ENCODE measurements at places on chromosomes 3 and 15.

- peak; percentile 40 for DNase-seq
Measured at GRCh38 chr3:33184863-33185262, 33.7 kb downstream of the SUSD5 start.

DNA sequence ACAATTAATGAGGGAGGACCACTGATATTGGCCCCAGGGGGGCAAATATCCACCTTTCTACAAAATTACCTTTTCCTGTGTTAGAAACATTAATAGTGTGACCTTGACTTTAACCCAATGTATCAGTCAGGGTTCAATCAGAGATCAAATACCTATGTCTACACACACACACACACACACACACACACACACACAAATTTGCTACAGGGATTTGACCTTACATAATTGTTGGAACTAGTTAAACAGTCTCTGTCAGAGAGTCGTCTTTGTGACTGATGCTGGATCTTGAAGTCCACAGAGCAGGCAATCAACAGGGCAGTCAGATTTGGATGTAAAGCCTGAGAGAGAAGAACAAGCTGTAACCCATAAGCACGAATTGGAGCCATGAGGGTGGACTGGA lies 32.5 kb downstream of the TM4SF4 start:
- no peak for DNase-seq

- no peak for DNase-seq
Measured at GRCh38 chr15:88470625-88471372, 3.3 kb downstream of the MRPS11 start.

GRCh38 chr15:90013503-90013937 lies 12.4 kb downstream of the ZNF710 start:
- DNase-seq: no peak

GRCh38 chr15:89023311-89023961 lies 64.8 kb upstream of the ABHD2 start:
- peak; percentile 58 for DNase-seq

- DNase-seq: no peak
Measured at GRCh38 chr3:123447749-123448517, 957 bp downstream of the ADCY5 start.

GRCh38 chr15:96330064-96330449 lies 443 bp upstream of the NR2F2 start:
- peak; percentile 80 for DNase-seq

GRCh38 chr3:140911822-140912221 lies 29.8 kb upstream of the SLC25A36 start:
- no peak for DNase-seq

GRCh38 chr15:66293419-66294156 lies at the start of gene DIS3L:
Gene DIS3L, plus strand, starts transcription at chr15:66293568. Its CDS starts 29 bp downstream, at chr15:66293597.
- peak; percentile 31 for DNase-seq

DNA sequence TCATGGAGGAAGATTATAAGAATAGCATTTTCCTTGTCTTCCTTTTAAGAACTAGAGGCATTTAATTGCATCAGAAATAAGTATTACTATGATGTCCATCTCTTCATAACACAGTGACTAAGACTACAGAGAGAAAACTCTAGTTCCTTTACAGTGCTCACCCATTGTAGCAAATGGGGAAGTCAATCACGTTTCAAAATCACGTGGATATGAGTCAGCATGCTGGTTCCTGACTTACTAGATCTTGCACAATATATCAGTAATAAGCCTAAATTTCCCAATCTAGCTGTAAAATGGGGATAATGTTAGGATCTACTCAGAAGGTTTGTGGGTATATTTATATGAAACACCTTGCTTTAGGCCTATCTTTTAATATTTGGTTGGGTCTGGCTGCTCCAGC lies 254.8 kb upstream of the EOMES start:
- peak; percentile 1 for DNase-seq

GRCh38 chr3:64651303-64651702 lies 36.5 kb downstream of the ADAMTS9 start:
- DNase-seq: no peak

DNA sequence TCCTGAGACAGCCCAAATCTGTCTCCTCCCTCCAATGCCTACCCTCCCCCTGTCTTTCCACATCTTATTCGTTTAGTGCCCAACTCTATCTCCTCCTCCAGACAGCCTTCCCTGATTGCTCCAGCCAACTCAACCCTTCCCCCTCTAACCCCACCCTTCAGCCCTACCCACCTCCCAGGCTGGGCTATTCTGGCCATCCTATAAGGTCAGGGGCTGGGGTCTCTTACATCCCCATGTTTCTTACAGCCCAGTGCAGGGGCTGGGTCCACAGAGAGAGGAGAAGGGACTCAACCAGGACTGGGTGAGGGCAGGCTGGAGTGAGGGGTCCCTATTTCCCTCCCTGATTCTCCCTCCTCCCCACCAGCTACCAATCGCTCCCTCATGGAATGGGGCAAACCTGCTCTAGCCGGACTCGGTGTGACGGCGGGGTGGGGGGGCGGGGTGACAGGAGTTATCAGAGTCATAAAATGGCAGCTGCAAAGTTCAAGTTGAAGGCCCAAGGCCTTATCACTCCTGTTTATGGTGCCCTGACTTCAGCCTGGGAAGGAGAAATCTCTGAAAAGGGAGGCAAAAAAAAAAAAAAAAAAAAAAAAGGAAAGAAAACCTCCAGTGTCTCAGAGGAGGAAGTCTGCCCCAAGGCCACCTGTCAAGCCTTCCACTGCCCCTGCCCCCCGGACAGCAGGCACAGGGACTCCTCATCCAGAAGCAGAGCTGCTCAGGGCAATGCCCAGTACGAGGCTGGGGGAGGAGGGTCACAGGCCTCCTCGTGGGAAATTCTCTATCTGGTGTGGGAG lies 2.1 kb downstream of the VIPR1 start:
- DNase-seq: no peak

DNA sequence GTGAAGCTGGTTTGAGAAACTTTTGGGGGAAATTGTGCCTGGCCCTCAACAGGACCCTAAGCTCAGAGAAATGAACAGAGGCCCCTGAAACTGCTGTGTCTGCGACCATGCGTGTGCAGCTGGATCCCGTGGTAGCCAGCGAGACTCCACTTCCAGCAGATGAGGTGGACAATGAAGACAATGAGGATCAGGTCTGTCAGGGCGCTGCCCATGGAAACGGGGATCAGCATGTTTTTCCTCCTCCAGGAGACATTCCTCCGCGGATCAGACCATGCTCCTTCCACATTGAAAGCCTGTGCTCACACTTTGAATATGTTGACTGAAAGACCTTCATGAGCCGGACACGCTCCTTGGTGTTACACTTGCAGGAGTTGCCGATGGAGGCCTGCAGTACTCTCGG lies 1439.8 kb upstream of the ALCAM start:
- no peak for DNase-seq

- peak; percentile 61 for DNase-seq
Measured at GRCh38 chr3:47899495-47900108, 96.7 kb downstream of the DHX30 start.

DNA sequence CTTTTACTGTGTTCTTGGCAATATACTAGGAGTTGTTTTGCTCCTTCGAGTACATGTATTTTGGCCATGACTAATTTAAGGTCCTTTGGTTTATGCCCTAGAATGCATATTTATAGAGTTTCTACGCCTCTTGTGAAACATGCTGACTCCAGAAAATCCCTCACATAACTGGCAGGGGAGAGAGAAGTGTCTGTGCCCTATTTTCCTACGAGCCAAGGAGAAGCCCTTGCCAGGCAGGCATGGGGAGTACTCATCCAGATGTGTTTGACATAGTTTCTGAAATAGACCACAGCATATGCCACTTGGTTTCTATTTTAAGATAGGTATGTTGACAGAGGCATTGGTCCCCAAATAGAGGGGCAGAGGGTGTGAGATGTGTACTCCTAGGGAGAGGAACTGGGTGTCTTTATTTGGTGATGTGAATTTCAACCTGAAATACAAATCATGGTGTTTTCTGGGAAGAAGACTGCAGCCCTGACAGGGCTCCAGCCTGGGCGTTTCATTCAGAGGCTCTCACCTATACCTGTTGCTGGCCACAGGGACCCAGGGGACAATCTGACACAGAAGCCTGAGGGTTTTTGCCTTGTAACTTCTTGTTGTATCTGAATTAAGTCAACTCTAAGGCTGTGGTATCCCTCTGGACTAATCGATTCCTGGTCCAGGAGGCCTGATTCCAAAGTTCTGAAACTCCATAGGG lies 267.8 kb upstream of the C2CD4B start:
- DNase-seq: peak; percentile 56

DNA sequence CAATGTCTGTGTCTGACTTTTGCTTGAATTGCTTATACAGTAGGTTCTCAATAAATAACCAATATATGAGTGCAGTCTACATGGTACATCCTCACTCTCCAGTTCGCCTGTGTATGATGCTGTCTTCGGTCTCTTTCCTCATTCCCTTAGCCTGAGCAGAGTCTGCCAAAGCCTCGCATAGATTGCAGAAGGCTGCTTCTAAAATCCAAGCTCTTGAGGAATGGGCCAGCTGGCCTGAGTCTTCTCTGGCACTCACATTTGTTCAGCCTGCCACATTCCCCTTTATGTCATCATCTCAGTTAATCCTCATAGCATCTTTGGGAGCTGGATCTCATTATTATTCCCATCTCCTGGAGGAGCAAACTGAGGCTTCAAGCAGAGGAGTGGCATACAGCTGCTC lies 27.2 kb upstream of the ADAMTS7 start:
- peak; percentile 19 for DNase-seq

DNA sequence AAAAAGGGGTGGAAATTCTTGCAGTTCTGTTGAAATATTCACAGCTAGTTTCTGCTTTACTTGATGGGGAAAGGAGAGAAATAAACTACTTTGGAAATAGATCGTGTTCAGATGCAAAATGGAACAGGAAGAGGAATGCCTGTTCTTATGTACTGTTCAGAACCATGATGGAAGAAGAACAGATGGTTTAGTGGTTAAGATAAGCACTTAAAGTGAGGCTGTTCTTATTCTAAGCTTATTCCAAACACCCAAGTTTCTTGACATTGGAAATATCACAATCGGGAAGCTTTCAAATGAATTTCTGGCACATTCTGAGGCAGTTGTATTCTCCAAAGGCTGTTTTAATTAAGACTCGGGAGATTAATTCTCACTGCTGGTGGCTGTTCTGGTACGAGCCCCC lies 228.5 kb downstream of the LSAMP start:
- no peak for DNase-seq

GRCh38 chr3:38054499-38055001 lies 15.5 kb downstream of the DLEC1 start:
- no peak for DNase-seq

DNA sequence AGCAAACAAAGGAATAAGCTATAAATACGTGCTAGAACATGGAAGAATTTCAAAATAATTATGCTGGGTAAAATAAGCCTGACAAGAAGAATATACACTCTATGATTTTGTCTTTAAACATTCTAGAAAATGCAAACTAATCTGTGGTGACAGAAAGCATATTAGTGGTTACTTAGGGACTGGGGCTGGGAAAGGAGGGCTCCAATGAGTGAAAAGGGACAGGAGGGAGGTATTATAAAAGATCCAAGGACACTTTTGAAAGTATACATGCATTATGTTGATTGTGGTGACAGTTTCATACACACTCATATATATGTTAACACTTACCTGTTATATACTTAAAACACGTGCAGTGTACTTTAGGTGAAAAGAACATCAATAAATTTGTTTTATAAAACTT lies 23.0 kb downstream of the MYH15 start:
- no peak for DNase-seq

- no peak for DNase-seq
Measured at GRCh38 chr15:65761210-65761926, 30.7 kb downstream of the DENND4A start.

GRCh38 chr3:193890016-193890897 lies 245.7 kb upstream of the HES1 start:
- no peak for DNase-seq

DNA sequence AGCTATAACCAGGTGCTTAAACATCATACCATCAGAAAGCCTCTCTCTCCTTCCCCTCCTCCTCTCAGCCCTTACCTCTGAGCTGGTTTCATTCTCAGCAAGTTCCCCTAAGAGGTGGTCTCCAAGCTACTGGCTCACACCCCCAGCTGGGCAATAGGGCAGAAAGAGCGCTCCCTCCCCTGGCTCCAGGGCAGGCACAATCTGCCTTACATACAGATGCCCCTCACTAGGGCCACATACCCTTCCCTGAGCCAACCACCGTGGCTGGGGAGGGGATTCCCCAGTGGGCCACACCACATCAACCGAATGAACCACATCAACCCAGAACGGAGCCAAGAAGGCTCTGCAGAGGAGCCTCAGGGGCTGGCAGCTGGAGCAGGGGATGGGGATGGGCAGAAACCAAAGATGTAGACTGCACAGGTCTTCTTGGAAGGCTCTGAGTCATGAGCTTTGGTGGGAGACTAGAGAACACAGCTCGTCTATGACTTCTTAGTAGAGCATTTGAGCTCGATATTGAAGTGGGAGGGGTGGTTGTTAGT lies 4.6 kb upstream of the FBLN2 start:
- peak; percentile 86 for DNase-seq

- DNase-seq: no peak
Measured at GRCh38 chr3:127222163-127222562, 29.2 kb downstream of the PRR23E start.

DNA sequence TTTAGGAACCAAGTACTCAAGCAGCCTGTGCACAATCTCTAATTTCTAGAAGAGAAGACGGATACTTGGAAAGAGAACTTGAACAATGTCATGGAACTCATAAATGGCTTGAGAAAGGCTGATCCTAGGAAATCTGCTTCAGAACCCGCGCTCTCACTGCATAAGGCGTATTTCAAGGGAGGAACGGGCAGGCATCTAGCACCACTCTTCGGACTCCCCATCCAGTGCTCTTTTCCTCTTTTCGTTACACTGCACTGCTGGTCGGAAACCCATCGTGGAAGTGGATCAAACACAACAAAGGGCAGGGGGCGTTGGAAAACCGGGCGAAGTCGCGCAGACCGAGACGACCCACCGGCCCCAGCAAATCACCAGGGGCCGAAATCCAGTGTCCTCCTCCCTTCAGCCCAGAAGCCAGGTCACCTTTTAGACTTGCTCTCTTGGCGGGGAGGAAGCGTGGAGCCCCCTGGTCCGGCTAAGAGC lies 539 bp upstream of the TLNRD1 start:
- peak; percentile 20 for DNase-seq

- DNase-seq: no peak
Measured at GRCh38 chr3:110646055-110646454, 425.6 kb upstream of the NECTIN3 start.

DNA sequence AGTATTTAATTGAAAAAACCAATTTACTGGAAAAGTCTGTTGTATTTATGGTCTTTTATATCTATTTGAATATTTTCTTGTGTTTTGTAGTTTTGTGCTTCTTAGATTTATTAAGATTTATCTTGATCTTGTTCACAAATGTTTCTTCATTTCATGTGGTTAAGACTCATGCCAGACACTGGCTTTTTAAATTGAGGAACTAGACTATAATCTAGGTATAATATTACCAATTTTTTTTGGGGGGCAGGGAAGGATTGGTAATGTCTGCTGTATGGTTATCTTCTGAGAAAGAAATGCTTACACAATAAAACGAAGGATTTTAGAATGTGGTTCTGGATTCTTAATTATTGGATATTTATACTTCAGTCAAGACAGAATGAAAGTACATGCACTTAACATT lies 24.9 kb downstream of the AP4E1 start:
- DNase-seq: no peak

DNA sequence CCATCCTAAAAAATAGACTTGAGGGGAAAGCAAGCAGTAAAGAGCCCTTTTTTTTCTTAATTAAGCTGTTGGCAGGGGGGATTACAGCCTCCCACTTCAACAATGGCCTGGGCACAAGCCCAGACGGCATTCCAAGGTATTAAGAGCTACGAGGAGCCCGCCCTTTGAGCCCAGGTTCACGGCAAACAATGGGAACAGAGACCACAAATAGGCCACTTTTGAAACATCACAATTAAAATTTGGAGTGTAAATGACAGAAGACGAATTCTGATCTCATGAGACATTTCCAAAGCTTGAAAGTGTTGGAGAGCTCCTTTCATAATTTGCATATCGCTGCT lies 8.9 kb downstream of the CHSY1 start:
- DNase-seq: no peak

- DNase-seq: peak; percentile 21
Measured at GRCh38 chr3:50089609-50089945, 858 bp downstream of the RBM5 start.

Data from amniotic epithelial cell (primary cell).